ENCODE measurements at places on chromosomes 6 and 20.

DNA sequence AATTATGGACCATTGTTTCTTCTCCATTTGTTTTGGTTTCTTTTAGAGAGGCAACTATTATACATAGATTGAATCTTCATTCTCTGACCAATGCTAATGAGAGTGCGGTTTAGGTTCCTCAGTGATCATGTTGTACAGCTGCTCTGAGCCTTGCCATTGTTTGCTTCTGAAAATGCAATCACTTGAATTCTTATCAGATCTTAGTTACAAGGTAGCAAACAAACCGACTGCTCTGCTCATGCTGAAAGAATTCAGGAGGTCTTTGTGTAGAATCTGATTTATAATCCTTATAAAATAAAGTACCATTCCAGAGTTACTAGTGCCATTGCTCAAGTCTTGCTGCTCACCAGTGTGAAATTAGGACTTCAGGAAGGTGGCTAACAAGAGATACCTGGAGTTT is 569.1 kb upstream of the ID4 start:
- DNase-seq: no peak

DNA sequence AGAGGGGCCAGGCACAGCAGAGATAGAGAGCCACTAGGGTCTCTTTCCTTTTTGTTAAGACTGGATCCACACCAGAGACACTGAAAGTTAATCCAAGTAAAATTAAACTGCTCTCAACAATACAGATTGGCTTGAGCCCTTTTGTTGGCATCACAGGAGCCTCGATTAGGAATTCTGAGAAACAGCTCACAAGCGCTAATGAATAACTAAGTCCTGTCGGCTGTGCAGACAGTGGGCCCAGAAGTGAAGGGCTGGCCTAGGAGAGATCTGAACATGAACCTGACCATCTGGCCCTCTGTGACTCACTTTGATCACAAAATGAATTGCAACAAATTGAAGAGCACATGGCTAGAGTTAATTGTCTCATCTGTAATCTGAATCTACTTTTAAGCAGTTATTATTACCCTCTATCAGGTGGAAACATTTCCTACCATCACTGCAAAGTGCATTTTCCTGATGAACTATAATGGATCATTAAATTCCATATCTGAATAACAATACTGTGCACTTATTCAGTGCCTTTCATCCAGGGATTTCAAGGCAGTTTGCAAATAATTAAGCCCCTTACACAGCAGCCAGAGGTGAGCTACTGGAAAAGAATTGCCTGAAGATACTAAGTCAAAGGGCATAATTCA is 3.2 kb downstream of the BACH2 start:
- no peak for DNase-seq

GRCh38 chr20:64238115-64238825 is 17.3 kb upstream of the PCMTD2 start:
- no peak for DNase-seq

- no peak for DNase-seq
Observed at GRCh38 chr6:41509580-41509979, 36.6 kb upstream of the FOXP4 start.

- DNase-seq: no peak
Observed at GRCh38 chr20:41279546-41280225, 37.8 kb downstream of the ZHX3 start.

DNA sequence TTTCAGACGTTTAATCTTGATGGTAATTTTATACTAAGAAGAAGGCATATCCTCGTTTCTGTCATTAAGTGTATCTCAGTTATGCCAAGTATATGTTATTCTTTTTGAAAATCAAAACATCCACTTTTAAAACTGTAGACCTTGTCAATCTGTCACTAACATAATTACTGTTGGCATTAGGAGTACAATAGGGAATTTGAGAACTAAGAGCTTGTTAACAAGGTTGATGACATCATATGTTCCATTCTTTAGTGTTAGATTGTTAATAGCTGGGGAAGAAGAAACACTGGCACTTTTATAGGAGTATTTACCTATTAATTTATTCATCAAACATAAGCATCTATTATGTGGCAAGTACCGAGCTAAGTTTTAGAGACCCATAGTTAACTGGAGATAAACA is 76.2 kb downstream of the MAP3K4 start:
- DNase-seq: peak; percentile 83

- DNase-seq: no peak
Observed at GRCh38 chr6:133128191-133128590, 113.0 kb upstream of the EYA4 start.
